ENCODE measurements at places on chromosomes 2 and 18.

DNA sequence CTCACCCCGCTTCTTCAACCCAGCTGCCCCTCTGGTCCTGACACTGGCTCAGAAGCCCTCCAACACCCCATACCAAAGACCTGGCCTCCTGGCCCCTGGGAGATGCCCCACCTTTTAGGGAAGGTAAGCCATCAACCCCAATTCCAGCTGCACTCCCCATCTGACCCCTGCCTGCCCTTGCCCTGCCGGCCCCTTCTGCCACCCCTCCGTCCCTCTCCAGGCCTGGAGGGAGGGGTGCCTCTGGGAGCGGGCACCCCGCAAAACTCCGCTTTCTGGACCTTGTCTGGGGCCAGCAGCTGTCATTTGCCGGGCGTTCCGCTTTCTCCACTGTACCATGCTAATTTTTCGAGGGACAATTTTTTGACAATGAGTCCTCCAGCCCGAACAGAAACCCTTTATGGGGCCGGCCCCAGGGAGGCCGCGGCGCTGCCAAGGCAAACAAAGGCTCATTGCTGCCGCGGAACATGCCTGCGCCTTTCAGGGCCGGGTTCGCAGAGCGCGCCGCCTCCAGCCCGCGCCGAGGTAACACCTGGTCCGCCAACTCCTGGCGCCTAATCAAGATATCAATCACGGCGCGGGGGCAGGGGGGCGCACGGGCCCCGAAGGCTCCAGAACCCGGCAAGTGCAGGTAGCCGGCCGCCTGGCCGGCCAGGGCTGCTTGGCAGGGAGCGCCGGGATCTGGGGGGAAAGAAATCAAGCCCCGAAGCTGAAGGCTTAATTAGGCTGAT, 96.0 kb downstream of the INHBB start:
- no peak for DNase-seq

DNA sequence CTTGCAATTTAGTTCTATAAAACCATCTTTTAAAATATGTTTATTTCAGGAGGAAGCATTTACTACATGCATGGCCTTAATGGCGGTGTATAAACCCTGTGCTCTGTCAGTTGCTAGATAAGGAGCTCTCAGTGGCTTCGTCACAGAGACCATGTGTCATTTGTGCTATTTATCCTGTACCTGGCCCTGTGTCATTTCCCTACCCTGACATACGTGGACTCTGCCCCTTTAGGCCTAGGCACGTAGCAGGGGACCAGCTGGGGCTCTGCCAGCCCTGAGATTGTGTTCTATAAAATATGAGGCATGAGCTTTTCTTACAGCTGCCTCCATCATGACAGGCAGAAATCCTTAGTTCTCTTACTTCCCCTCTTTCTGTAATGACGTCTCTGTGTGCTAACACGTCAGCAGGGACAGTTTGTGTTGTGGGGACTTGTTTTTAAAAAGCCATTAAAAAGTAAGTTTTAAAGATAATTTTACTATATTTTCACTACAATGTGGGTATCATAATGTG, 88.0 kb downstream of the ITGB1BP1 start:
- DNase-seq = no peak

- DNase-seq = no peak
Observed at GRCh38 chr2:71922499-71923142, 225.0 kb downstream of the CYP26B1 start.

DNA sequence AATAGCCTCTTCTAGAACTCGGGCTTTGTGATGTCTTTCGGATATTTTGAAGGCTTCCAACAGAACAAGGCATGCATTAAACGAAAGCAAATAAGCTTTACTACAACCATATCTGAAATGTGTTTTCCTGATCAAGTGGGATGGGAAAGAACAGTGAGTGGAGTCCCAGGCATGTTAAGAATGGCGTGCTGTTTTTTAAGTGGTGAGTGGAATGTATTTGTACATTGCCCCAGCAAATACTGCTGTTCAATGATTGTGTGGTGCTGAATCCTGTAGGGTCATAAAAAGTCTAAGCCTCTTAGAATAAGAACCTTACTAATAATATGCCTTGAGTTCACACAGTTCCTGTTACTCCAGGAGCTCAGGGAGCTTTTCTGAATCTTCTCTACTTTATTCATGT, 52.5 kb downstream of the POMC start:
- DNase-seq = no peak

GRCh38 chr2:144455987-144456386, 63.9 kb downstream of the ZEB2 start:
- no peak for DNase-seq

GRCh38 chr2:52611759-52612158, 1155.8 kb upstream of the CHAC2 start:
- DNase-seq = no peak

GRCh38 chr2:33598561-33599174, 431 bp downstream of the FAM98A start:
- peak; percentile 29 for DNase-seq

GRCh38 chr2:39881494-39881893, 102.4 kb upstream of the THUMPD2 start:
- no peak for DNase-seq

DNA sequence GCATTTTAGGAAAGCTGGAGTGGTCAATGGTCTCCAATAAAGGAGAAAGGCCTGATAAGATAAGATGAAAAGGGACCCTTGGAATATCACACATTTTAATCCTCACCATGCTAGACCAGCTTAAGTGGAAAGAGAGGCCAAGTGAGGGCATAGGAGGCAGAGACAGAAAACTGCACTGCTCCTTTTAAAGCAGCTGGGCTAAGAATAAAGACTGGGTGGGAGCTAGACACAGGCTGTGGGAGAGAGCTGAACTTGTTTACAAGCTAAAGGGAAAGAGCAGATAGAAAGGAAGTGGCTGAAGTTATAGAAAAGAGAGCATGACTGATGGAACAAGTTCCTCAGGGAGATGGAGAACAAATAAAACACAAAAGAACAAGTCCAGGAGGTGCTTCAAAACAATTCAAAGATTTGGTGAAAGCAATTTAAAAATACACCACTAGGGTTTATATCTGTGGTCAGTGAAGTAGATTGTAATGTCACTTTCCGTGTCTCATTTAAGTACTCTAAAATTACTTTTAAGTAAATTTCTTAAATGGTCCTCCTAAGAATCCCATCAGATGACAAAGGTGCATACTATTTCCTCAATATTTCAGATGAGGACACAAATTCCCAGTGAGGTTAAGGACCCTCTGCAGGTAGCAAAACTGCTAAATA, 7.5 kb downstream of the COL5A2 start:
- no peak for DNase-seq

DNA sequence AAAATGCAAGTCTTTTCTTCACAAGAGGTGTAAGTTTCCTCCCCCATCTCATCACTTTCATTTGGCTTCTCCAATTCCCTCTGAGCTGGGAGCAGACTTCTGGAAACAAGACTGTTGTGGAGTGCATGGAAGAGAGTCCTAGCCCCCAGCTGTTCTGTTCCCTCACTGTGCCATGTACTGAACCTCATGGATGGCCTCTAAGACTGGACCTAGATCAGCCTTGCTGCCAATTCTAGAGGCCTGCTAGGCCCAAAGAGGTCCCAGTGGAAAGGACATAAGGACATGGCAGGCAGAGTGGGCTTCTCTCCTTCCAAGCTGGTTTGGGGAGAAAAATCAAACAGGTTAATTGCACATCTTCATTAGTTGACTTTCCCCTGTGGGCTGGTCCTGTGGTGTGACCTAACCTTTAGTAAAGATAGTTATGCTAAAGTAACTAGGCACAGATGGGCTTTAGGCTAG, 7.3 kb upstream of the CETN1 start:
- no peak for DNase-seq

All from SW 1271 (cell line).